Stimulated activated CD4-positive, alpha-beta T cell treated with anti-CD3 and anti-CD28 coated beads, Interleukin-4, amount 100 ng/mL, for 1 hour (primary cell): ENCODE measurements at places on chromosomes 5 and 9.

- no peak for DNase-seq
Observed at GRCh38 chr9:99076483-99077171, 28.3 kb upstream of the TGFBR1 start.

GRCh38 chr5:103561685-103562452 is 720 bp downstream of the NUDT12 start:
- DNase-seq, result no peak

- no peak for DNase-seq
Observed at GRCh38 chr5:10445352-10445751, 3.7 kb downstream of the ROPN1L start.

DNA sequence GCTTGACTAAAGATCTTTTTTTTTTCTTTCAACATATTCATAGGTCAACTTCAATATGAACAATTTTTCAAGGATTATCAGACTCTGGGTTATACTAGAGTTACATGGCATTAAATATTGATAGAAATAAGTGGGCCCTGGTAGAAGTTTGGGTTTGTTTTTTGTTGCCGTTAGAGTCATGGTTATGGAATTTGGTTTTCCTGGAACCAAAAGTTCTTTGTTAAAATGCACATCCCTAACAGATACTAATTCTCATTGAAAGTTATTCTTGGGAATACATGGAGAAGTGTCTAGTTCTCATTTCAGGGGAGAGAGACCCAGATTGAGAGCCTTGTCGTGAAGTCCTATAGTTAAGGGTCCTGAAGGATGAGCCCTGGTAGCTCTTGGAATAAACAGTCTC is 124.9 kb downstream of the FGF1 start:
- DNase-seq, result no peak

DNA sequence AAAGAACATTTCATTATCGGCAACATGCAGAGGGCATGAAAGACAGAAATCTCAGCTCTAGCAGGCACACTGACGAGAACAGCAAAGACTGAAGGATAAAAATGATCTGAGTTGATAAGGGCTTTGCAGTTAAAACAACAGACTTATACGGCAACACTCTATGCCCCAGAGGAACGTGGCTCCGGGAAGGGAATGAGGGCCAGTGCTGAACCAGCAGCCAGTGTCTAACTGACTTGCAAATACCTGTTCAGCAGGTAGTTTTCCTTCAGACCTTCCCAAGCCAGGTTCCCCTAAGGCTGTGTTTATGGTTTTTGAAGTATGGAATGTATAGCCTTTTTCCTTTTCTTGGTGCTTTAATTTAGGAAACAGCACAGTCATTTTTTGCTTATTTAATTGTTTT is 121.3 kb upstream of the CDH18 start:
- no peak for DNase-seq

DNA sequence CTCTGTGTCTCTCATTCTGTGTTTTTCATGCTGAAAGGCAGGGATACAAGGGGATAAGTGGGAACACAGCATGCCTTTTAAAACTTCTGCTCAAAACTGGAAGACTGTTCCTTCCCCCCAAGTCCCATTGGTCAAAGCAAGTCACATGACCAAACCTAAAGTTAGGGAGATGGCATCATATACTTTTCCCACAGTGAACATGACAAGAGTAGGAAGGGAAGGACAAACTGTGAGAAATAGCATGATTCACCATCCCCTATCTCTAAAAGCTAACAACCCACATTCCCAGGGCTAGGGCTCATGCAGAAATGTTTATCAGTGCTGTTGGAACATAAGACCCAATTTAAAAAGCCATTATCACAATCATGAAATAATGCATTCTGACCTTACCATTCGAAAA is 24.2 kb upstream of the SHISAL2B start:
- DNase-seq, result no peak

- DNase-seq, result no peak
Observed at GRCh38 chr5:94391996-94392395, 226.4 kb downstream of the KIAA0825 start.

DNA sequence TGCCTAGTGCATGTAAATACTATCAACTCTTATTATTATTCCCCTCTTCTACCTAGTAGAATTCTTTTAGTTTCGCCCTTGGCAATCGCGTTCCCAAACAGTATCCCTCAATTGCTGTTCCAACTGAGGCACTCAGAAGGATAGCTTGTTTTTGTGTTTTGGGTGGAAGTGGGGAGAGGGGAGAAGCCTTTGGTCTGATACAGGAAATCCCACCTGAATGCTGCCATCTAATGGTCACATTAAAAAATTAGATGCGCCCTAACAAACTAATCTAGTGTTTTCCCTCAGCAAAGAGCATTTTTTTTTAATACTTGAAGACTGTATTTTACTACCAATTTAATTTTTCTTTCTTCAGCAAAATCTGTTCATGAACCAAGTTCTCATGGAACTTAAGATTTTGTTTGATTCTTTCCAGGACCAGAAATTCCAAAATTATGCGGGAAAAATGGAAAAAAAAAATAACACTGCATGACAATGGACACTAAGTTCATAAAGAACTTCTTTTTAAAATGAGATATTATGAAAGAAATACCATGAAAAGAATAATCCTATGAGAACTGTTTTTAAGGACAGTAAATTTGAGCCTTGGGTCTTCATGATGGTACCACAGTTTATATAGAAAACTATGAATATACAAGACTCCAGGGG is 22.2 kb upstream of the GLDC start:
- DNase-seq, result no peak

- DNase-seq, result no peak
Observed at GRCh38 chr5:14771972-14772371, 99.6 kb downstream of the ANKH start.

DNA sequence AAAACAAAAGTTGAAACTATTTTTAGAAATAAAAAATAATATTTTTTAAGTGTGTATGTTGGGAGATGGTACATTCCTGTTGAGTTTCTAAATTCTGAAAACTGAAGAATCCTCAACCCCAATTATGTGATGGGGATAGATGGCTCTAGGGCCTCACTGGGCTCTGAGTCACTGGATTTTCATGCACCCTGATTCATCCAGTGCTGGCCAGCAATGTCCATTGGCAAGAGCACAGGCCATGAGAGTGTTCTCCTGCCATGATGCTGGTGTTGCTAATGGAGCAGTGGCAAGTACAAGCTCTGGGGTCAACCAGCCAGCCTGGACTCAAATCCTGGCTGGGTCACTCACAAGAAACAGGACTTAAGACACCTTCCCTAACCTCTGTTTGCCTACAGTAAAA is 23.3 kb downstream of the SMIM23 start:
- no peak for DNase-seq

DNA sequence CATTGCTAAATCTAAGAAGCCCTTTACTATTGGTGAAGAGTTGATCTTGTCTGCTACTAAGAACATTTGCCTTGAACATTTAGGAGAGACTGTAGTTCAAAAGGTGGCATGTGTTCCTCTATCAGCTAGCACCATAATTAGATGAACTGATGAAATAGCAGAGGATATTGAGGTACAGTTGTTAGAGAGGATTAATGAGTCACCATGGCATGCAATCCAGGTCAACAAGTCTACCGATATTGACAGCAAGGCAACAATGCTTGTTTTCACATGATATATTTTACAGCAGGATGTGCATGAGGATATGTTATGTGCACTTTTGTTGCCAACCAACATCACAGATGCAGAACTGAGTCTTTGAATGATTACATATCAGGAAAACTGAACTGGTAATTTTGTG is 134.3 kb upstream of the CDH9 start:
- DNase-seq, result no peak

DNA sequence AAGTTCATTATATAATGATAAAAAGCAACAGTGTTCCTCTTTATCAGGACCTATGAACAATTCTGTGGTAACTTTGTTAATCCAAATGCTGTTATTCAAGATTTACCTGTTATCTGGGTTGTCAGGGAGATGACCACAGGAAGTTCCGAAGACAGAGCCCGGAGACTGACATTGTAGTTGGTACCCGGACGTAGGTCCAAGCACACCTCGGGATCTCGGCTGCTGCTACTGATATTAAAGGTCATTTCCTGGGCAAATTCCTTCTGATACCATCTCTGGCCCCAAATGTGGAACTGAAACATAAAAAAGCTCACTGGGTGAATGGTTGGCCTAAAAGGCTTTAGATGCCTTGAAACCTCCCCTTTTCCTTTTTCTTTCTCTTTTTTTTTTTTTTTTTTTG is 96.7 kb downstream of the SUSD1 start:
- no peak for DNase-seq

DNA sequence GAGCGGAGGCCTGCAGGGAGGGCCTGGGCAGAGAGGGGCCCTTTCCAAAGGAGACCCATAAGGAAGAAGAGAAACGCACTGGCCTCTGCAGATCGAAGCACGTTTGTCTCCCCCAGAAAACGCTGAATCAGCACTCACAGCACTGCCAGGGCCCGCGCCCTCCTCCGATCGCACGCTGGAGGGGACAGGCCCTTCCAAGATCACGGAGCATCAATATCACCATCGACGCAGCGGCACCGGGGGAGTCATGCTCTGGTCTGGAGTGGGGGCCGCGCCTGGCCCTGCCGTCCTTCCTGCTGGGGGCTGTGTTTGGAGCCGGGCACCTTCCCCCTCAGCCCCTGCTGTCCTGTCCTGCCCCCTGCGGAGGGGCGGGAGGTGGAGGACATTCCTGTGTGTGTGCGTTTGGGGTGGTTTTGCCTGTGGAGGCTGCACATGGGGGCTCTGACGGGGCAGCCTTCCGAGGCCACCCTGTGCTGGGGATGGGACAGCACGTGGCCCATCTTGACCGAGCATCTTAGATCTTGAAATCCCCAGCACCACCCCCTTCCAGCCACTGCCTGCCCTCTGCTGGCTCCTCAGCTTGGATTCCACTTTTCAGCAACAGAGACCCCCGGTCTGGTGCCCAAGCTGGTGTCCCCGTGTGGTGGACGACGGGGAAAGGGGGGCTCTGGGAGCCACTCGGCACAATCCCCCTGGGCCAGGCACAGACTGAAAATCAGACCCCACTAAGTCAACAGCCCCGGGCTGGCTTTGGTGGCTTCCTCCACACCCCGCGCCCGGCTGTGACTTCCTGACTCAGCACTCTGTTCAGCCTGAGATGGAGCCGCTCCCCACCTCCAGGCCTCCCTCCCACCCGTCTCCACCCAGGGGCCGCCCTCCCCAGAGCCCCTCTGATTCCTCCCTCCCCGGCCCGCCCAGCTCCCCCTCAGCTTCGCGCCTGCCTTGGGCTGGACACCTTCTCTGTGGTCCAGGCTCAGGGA is 8.3 kb downstream of the TMEM250 start:
- DNase-seq, result peak; percentile 46

DNA sequence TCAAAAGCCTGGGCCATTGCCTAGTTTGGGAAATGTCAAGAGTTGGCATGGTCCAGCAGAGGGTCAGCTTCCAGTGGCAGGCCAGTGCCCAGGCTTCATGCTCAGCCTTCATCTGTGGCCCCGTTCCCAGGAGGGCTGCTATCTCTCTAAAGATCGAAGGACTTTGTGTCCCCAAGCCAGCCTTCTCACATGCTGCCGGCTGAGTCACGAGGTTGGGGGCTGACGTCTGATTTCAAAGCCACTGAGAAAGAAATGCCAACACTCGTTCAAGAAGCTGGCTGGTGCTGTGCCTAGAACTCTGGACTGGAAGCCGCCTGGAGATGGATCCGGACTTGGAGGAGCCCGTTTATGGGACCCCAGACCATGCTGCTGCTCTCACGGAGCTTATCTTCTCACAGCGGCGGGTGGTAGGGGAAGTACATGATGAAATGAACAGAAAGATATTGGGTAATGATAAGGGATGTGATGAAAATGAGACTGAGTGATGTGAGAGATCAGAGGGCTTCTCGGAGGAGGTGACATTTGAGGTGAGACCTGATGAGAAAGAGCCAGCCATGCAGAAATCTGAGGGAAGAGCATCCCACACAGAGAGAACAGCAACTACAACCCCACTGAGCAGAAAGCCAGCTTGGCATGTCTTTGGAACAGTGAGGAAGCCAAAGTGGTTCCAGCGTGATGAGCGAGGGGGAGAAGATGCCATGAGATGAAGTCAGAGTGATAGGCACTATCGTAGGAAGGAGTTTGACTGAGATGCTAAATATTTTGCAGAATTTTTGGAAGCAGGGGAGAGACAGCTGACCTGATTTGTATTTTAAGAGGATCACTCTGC is 54.9 kb upstream of the BOD1 start:
- no peak for DNase-seq

- no peak for DNase-seq
Observed at GRCh38 chr5:114249823-114250222, 112.0 kb upstream of the KCNN2 start.

- no peak for DNase-seq
Observed at GRCh38 chr9:18793122-18793521, 239.9 kb downstream of the SAXO1 start.

DNA sequence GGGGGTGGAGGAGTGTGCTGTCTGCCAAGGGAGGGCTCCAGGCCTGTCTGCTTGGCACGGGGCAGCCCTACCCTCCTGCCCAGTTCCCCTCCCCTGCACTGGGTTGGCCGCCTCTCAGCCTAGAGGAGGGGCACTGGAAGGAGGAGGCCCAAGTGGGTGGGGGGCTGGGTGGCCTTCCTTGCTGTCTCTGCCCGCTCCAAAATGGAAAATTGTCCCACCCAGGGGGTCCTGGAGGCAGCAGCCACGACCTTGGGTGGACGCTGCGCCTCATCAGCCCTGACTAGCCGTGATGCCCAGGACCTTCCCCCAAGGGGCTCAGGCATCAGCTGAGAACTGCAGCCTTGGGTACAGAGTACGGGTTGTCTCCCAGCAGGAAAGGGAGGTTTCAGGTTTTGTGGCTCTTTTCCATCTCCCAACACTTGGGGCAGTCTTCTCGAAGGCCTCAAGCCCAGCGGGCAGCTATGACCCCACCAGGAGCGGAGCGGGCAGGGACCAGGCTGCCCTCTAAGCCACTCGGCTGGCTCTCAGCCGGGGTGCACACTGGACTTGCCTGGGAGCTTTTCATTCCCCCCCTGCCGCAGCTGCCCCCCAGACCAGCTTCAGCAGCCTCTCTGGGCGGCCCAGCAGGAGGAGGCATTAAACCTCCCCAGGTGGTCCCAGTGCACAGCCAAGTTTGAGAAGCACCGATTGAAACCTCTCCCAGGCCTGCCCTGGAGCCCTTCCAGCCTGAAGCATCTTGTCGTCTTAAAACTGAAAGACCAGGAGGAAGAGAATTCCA is 20.6 kb downstream of the NTNG2 start:
- no peak for DNase-seq

DNA sequence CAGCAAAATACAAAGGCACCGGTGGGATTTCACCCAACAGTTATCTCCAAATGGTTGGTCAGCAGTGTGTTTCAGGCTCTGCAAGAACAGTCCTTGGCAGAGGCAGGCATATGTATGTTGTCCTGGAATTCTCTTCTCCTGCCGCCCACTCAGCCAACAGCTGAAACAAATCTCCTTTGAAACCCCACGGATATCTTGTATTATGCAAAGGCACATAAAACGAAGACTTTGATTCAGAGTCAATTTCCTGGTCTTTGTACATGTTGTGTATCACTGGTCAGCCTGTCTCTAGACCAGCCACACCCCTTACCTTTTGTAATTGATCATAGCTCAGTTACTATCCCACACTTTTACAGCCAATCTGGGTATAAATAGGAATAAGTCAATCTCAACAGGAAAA is 29.2 kb downstream of the FREM1 start:
- no peak for DNase-seq

DNA sequence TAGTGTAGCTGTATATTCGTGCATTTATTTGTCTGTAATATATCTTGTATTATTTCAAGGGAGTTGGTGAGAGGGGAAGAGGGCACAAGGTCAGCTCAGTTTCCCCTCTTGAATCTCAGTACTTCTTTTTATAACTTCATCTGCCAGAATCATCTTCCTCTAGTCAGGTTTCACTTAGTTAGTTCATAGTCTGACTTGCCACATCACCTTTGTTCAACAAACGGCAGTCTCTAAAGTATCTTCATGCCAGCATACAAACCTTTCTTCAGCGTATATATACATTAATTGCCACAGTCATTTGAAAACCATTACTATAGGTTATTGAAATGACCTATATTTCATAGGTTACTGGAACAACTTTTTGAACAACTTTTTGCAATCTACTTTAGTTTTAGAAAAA is 1.6 kb downstream of the ECM2 start:
- no peak for DNase-seq
